ENCODE measurements at places on chromosomes 2 and 18.

GRCh38 chr2:159009940-159010339 lies 41.5 kb downstream of the TANC1 start:
- DNase-seq: no peak

- DNase-seq: no peak
These were observed 6.8 kb upstream of the CYP26B1 start for GRCh38 chr2:72154386-72154975.

- no peak for DNase-seq
These were observed 404.3 kb downstream of the ZNF521 start for GRCh38 chr18:24947521-24948305.

- DNase-seq: no peak
These were observed 21.0 kb upstream of the FAHD2A start for GRCh38 chr2:95381212-95382191.

- no peak for DNase-seq
These were observed 368.1 kb downstream of the ZEB2 start for GRCh38 chr2:144151851-144152250.

DNA sequence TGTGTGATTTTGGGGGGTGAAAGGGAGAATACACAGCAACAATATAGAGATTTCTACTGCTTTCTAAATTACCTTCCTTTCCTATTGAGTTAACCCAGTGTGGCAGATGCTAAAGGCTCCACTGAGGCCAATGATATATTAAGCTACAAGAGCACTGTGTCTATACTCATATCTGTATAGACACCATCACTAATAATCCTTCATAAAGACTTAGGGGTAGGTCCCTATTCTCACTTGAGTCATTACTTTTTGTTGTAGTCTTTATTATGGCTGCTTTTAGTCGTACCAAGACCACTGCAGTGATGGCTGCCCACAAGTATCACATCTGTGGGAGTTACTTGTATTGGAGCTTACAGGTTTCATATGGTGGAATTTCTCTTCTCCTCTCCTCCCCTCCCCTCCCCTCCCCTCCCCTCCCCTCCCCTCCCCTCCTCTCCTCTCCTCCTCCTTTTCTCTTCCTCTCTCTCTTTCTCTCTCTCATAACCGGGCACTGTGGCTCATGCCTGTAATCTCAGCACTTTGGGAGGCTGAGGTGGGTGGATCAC lies 637.6 kb downstream of the ADCYAP1 start:
- DNase-seq: no peak

DNA sequence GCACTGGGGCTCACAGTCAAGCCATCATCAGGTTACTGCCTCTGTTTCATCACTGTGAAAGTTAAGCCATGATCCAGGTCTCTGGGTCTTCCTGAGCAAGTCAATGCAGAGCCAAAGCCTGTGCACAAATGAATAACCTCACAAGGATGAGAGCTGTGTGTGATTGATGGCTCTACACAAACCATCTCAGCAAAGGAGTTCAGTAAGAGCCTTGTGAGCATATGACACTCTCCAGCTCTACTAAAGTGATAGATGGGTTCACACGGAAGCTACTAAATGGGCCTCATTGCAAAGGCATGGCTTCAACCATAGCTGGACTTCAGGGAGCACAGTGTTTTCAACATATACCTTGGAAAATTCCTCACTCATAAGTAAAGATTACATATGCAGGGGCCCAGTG lies 101.5 kb downstream of the AFF3 start:
- DNase-seq: no peak

GRCh38 chr18:2412996-2413751 lies 158.1 kb downstream of the METTL4 start:
- DNase-seq: peak; percentile 44

GRCh38 chr2:139079311-139079710 lies 299.1 kb upstream of the NXPH2 start:
- no peak for DNase-seq

- no peak for DNase-seq
These were observed 6.7 kb upstream of the IL1A start for GRCh38 chr2:112791019-112791418.

- DNase-seq: peak; percentile 14
These were observed 820.6 kb upstream of the PIK3C3 start for GRCh38 chr18:41134426-41134825.

- no peak for DNase-seq
These were observed 109.8 kb downstream of the FARSB start for GRCh38 chr2:222545823-222546795.

DNA sequence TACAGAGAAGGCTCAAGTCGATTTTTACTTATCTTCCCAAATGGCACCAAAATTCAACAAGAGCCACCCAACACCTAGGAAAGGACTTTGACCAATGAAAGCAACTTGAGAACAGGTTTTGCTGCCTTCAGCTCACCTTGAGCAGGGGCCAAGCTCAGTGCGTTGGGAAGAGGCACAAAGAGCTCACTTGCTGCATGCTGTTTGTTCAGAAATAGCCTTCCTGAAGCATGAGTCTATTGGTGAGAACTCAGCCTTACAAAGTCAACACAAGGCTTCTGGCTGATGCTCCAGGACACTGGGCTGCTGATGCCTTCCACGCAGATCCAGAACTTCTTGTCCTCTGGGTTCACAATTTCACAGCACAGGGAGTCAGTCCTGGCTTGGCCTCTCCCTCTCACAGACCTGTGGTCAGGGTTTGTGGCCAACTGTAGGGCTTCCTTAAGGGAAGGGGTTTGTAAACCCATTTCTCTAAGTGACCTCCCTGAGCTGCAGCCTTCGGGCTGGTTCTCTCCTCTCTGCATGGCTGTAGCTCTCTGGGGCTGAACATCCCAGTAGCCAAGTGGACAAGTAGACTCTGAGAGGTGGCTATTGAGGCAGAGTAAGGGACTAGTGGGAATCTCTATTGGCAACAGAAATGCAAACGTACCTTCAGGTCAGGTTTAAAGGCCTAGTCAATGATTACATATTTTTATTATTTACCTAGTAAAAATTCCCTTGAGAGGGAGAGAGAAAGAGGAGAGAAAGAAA lies 124.7 kb upstream of the GATA6 start:
- no peak for DNase-seq

GRCh38 chr2:239258248-239258647 lies 142.6 kb downstream of the HDAC4 start:
- no peak for DNase-seq

DNA sequence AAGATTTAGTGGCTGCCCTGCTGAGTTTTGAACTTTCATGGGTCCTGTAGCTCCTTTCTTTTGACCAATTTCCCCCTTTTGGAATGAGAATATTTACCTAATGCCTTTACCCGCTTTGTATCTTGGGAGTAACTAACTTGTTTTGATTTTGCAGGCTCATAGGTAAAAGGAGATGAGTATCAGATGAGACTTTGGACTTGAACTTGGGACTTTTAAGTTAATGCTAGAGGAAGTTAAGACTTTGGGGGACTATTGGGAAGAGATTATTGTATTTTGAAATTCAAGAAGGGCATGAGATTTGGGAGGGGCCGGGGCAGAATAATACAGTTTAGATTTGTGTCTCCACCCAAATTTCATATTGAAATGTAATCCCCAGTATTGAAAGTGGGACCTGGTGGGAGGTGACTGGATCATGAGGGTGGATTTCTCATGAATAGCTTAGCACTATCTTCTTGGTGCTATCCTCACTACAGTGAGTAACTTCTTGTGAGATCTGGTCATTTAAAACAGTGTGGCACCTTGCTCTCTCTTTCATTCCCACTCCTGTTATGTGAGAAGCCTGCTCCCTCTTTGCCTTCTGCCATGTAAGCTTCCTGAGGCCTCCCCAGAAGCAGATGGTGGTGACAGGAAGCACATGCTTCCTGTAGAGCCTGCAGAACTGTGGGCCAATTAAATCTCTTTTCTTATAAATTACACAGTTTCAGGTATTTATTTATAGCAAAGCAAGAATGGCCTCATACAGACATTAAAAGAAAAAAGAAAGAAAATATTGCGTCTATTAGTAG lies 6.1 kb downstream of the ADI1 start:
- DNase-seq: no peak

GRCh38 chr18:45775241-45775676 lies 50.2 kb upstream of the SIGLEC15 start:
- DNase-seq: no peak

DNA sequence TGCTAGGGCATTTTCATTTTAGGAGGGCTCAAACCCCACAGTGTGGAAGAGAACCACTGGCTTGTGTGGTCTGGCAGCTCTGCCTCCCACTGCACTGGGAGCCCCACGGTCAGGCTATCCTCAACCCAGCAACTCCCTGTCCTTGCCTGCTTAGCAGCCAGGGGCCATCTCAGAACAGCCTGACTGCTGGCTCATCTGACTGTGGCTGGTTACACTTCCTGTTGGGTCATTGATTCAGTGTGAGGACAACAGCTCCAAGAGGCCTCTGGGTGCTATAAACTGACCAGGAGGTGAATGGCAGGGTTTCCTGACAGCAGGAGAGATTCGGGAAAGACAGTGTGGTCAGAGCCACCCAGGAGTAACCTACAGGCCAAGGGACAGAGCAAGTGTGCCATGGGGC lies 40.1 kb downstream of the AMER3 start:
- DNase-seq: no peak

DNA sequence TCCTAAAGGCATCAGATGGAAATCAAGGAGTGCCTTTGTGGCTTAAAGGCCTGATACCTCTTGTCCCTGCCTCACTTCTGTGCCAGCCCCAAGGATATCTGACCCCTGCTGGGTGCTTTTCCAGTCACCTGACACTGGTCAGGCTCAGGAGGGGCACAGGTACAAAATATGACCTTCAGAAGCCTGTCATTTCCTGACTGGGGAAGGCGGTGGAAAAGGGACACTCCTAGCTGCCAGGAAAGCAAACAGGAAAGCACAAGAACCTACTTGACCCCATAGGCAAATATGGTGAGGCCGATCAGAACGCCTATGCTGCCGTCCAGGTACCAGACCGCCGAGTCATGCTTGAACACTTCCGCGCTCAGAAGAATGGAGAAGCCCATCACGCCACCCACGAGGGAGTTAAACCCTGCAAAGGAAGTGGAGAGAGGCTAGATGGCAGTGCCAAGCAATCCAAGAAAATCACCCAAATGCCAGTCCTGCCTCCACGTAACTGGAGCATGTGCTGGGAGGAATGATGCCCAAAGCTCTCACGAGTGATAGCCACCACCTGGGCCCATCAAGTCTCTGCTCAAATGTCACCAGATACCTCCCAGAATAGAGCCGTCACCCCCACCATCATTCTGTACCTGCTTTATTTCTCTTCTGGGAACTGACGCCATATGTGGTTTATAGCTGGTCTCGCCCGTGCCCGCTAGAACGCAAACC lies 204.0 kb downstream of the MGAT5 start:
- DNase-seq: no peak

GRCh38 chr18:60232541-60232940 lies 140.0 kb downstream of the MC4R start:
- no peak for DNase-seq

GRCh38 chr2:3620834-3621233 lies 25.9 kb downstream of the COLEC11 start:
- DNase-seq: no peak

DNA sequence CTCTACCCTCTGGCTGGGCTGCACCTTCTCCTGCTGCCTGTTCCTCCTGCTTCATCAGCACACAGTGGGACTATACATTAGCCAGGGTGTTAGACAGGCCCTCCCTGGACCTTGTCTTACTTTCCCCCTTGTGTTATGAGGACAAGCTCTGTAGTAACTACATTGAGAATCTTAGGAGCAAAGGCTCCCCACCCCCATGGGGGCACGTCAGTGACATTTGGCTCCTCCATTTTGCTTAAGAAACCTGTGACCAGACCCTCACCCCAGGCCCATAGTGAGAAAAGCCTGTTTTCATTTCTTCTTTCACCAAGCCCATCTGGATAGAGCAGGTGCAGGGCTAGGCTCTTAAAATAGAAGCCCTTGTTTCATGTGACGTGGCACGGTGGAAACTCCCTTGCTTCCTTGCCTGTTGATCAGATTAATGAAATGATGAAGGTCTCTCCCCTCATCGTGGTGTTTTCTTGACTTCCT lies 146.7 kb downstream of the RPIA start:
- no peak for DNase-seq

GRCh38 chr2:239236808-239237205 lies 164.0 kb downstream of the HDAC4 start:
- DNase-seq: no peak

DNA sequence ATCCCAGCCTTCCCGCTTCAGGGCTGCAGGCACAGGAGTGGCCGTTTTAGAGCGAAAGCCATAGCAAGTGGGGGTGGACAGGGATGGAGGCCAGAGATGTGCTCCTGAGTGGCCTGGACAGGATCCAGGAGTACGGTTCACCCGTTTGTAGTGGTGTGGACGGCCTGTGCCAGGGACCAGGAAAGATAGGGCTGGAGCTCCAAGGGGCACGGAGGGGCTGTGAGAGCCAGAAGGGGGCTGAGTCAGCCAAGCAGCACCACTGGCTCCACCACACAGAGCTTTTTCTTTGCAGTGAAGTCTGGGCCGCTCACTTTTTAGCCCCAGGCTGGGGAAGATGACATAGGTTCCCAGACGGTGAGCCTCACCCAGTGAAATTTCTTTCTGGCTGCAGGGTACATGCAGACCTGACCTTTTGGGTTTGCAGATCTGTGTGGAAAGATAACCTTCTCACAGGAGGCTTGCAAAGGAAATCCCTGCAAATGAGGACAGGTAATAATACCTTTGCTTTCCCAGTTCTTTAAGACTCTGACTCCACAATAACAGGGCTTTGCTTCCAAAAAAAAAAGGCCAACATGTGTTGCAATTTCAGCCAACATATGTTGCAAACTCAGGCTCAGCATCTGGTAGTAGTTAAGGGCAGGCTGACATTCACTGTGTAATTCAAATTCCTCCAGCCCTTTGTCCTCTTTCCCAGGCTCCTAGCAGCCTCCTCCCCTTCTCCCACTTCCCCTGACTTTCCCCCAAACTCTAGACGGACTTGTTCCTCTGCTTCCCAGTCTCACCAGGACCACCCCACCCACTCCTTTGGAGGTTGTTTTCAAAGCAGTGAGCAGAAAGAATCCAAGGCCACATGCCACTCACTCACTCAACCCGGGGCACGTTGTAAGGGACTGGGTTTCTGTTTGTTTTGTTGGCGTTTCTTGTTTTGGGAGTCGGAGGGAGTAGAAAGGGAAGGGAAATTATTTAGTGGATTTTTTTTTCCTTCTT lies 20.3 kb upstream of the LAPTM4A start:
- peak; percentile 38 for DNase-seq

DNA sequence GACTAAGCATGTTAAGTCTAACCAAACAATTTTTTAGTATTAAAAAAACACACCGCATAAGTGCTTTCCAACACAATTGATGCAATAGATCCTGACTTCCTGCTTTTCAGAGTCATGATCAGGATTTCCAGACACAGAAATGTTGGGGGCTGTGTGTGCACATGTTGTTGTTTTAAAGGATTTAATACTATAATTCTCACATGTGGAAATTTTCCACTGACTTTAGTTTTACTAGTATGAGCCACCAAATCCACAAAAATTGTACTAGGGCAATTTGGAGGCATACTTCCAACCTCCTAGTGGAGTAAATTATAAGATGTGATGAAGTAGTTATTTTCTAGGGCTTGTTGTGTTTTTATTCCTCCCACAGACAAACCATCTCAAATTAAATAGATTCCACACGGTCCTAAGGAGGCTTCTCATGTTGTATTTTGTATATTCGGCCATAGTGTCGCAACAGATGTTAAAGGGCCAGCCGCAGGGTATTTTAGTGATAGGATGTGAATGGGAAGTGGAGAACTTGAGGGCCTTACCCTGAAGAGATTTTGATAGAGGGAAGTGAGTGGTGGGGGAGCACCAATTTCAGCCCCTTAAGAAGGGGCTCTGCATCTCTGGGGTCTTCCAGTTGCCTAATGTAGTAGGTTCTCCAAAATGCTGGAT lies 108.9 kb upstream of the KLF7 start:
- no peak for DNase-seq

GRCh38 chr2:68849579-68850030 lies 21.6 kb downstream of the BMP10 start:
- no peak for DNase-seq

- peak; percentile 54 for DNase-seq
These were observed 217.0 kb upstream of the DTNA start for GRCh38 chr18:34493099-34493544.

GRCh38 chr18:76412818-76413565 lies 82.0 kb downstream of the ZNF516 start:
- no peak for DNase-seq

Data from SJCRH30 (cell line).